Stimulated activated CD4-positive, alpha-beta T cell treated with anti-CD3 and anti-CD28 coated beads, TNF-alpha, amount 100 ng/mL, for 48 hours (primary cell): ENCODE measurements at places on chromosomes 3 and 15.

- no peak for DNase-seq
Measured at GRCh38 chr15:68526784-68527183, 52.0 kb upstream of the CORO2B start.

GRCh38 chr3:39138804-39139415 lies 14.5 kb downstream of the CSRNP1 start:
- DNase-seq, result no peak

DNA sequence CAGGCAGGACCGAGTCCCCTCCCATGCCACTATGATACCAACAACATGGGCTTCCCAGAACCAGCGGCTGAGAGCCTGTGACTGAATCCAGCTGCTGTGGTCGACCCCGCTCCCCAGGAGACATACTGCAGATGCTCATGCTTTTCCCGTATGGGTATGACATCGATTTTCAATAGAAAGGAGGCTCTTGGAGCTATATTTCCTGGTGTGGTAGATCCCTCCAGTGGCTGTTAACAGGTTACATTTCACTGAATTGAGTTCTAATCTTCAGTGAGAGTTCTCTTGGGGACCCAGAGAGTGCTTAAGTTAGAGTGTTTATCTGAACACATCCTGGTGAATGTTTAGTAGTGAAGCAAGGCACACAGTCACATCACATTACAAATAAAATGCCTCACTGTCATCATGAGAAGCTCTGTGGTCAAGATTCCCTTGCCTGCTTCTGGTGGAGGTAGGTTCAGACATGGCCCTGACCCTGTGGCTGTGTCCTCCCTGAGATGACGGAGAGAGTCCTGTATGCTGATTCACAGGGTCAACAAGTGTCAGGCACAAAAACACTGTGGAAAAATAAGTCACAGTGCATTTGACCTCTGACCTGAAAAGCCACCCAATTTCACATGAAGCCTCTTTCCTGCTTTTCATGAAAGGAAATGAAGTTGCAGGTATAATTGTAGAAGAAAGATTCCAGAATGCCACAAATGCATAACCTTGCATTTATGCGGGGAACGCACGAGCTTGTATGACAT lies 110.9 kb downstream of the GABRG3 start:
- no peak for DNase-seq

- no peak for DNase-seq
Measured at GRCh38 chr3:112333381-112334317, 693 bp downstream of the CD200 start.

GRCh38 chr3:40550167-40550566 lies 25.4 kb downstream of the ZNF621 start:
- DNase-seq, result no peak

GRCh38 chr3:52193065-52193464 lies 4.9 kb upstream of the ALAS1 start:
- DNase-seq, result no peak

DNA sequence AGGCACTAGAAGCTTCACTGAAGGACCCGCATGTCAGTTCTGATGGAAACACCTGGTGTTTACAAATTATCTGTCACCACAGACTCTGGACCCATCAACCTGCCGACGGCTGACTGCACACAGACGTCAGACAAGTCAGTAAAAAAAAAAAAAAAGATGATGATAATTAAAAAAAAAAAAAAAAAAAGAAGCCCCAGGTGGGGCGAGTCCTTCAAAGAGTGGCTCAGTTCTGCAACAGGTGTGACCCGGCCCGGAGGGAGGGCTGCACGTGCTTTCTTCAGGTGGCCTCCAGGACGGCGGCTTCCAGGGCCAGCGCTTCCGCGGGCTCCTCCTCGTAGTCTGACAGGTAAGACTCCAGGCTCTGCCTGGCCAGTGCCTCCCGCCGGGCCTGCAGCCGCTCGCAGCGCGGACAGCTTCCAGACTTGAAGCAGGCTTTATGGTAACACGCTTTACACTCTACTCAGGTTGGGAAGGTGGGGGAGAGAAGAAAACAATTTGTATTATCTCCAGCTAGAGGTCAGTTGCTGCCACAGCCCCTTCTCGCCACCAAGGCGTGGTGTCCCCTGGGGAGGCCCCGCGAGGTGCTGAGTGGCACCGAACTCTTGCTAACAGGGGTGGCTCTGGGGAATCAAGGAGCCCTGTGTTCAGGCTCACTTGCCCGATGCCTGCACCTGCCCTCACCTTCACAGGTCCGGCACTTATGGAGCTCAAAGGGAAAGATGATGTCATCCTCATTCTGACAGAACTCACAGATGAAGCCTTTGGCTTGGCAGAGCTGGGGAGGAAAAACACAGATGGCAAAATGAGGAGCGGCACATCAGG lies 61.8 kb downstream of the RUBCN start:
- DNase-seq, result no peak

GRCh38 chr3:69784954-69785514 lies 45.8 kb downstream of the MITF start:
- no peak for DNase-seq

DNA sequence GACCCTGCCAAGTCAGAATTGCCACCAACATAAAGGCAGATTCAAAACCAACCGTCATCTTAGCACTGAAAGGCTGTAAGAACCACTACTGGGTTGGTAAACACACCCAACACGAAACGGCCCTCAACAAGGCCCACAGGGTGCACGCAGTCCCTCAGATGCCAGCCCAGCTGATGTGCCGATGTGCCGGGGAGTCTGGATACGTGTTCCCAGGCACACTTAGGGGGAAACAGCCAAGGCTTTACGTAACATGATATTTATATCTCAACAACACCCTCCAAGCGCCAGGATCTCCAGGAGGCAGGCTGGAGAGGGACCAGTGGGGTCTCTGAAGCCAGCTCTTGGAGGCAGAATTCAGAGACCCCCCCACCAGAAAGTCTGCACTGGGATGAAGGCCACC lies 14.2 kb downstream of the POC1A start:
- DNase-seq, result no peak

DNA sequence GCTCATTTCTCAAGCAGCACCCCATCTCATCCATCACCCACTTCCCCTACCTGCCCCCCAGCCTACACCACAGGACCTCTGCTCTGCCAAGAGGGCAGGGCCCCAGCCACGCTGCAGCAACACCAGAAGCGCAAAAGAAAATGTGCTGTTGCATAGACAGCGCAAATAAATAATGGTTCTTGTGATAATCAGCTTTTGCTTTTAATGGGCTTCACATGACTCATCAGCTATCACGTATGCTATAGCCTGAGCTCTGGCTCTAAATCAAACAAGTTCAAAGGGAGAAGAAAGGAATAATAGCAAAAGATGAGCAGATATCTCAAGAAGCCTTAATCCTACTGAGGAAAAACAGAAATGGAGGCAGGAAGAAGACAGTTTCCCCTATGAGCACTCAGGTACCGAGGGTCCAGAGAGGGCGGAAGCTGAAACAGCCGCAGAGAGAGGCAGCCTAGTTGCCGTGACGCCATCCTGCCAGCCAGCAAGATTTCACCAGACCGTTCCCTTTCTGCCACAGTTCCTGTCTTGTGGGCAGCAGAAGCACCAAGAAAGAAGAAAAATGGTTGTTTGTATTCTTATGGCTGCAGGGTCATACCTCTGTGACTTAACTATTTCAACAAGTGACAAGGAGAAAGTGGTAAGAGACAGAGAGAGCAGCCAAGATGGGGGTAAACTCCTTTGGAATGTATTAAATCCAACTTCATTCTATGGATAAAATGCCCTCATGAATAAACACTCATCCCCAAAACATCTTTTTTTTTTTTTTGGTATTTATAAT lies 22.0 kb downstream of the RAB27A start:
- no peak for DNase-seq

- DNase-seq, result no peak
Measured at GRCh38 chr15:91116113-91117067, 16.3 kb downstream of the SV2B start.

DNA sequence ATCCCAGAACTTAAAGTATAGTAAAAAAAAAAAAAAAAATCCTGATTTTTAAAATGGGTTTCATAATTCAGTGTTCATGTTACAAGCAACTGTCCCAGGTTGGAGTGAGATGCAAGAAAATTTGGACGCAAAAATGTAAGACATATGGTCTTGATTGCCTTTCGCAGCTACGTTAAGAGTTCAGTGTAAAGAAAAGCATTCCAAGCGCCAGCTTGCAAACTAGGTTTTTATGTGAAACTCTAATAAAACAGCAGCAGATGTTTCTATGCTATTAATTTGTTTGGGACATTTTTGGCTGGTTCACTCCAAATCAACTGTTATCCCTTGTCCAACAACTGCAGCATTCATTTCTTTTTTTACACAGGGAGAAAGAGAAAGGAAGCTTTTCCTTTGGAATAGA lies 957.8 kb downstream of the ROBO1 start:
- no peak for DNase-seq

DNA sequence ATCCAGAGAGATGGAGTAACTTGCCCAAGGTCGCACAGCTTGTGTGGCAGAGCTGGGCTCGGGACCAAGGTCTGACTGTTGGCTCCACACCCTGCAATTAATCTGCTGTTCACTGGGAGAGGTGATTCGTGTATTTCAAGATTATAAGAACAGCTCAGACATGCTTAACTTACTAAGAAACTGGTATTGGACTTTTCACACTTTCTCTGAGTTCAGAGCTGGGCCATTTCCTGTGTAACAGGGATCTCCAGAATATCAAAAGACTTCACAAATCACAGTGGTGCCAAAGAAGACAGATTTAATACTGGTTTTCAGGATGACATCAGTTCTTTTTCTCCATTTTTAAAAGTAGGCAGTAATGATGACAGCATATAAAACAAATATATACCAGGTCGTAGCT lies 156.8 kb upstream of the UBE2E1 start:
- DNase-seq, result no peak

DNA sequence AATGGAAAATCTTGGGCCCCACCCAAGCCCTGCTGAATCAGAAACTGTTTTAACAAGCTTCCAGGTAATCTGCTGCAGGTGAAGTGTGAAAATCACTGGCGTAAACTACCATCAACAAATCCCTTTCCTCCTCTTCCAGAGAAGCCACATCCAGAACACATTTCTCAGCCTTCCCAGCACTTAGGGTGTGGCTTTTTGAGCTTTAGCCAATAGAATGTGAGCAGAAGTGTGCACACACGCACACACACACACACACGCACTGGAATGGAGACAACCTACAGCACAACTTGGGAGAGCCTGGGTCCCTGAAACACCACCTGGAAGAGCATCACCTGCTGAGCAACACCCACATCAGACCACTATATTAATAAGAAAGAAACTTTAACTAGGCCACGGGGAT lies 98.6 kb downstream of the OSBPL10 start:
- DNase-seq, result no peak

- no peak for DNase-seq
Measured at GRCh38 chr15:82810061-82810889, 847 bp downstream of the WHAMM start.

GRCh38 chr3:155308831-155309230 lies 15.3 kb upstream of the STRIT1 start:
- no peak for DNase-seq

DNA sequence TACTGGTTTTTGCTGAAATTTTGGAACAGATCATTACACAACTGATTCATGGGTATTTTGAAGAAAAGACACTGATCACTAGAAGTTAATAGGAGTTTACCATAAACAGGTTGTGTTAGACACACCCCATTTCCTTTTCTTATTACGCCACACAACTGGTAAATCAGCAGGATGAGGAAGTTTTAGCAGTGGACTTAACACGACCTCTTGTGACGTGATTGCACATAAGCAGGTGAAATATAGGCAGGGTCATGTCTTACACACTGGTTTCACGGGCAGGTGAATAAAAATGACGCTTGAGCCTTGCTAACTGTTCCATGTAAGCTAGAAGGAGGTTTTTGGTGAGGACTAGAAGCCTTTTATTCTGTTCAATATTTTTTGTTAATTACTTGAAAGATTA lies 27.1 kb upstream of the TPRG1 start:
- DNase-seq, result no peak

- DNase-seq, result no peak
Measured at GRCh38 chr3:62592408-62592807, 219.1 kb upstream of the FEZF2 start.

DNA sequence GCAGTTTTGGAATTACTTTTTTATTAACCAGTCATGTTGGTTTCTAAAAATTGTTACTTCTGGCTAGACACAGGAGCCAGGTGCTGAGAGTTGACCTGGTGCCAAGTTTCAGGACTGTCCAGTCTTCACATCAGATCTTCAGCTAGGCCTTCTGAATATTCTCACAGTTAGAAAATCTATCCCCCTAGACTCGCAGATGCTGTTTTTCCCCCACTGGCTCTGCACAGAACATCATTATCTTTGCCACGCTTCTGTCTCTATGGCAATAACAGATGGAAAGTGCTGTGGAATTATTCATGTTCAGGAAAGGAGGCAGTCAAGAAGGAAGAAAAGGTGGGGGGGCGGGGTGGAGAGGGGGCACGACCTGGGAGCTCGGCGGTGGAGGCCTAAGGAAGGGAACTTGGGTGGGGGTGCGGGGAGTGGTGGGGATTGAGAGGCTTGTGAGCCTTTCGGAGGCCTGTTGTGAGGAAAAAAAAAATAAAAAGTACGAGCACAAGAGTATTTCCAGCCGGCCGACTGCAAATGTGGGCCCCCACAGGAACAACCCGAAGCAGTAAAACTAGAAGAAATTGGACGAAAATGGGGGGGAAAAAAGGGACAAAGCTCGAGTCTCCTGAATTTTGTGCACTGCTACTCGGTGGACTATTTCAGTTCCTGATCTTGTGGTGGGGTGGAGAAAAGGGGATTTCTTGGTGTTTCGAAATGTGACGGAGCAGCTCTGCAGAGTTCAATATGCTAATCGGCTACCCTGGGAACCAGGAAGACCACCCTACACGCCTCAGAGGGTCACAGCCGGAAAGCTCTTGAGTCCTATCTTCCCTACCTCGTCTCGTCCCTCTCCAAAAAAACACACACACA lies 1.5 kb upstream of the SKIL start:
- no peak for DNase-seq

DNA sequence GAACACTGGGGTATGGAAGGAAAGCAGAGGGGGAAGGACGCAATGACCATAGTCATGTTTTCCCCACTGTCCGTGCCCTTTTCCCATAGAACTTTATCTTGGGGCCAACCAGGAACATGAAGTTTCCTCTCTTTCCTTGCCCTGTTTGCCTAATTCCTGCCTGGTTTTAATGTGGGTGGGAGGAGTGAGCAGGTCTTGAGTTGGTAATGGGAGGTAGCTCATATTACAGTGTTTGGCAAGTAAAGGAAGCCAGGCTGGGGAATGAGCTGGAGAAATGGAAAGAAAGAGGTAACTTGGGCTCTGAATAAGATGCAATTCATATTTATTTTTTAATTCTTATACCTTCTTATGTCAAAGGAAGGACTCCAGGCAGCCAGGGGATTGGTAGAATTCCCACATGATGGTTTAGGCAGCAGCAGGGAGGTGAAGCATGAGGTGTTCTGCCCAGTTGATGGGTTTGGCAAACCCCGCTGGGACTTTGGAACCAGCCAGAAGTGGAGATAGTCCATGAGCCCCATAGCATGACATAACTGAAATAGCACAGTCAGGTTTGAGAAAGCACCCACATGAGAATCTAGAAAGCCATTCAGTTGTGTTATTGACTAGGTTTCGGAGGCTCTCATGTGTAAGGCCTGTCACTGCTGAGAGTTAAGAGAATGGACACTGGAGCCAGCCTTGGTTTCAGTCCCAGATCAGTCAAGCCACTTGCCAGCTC lies 60.0 kb downstream of the CCK start:
- no peak for DNase-seq
